ENCODE measurements at places on chromosomes 1 and 21.
A peak's percentile ranks its signal among the peaks of the same experiment; 100 is the strongest.

DNA sequence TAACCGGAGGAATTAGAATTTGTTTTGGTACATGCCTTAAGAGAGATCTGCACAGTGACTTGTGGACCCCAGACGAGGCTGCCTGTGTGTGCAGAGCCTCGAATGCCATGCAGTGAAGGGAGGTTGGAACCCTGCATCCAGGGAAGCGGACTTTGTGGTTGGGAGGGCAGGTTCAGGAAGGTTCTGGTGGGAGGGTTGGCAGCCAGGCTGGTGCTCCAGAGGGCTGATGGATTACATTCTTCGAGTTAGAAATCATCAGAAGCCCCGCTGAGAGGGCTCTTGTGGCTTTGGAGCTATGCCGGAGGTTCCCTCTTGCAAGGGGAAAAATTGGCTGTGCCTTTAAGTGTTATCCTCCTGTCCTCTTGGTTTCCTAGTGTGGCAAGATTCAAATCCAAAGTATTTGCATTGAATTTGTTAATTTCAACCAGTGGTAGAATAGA is 21.1 kb downstream of the ROR1 start:
- DNase-seq = no peak

DNA sequence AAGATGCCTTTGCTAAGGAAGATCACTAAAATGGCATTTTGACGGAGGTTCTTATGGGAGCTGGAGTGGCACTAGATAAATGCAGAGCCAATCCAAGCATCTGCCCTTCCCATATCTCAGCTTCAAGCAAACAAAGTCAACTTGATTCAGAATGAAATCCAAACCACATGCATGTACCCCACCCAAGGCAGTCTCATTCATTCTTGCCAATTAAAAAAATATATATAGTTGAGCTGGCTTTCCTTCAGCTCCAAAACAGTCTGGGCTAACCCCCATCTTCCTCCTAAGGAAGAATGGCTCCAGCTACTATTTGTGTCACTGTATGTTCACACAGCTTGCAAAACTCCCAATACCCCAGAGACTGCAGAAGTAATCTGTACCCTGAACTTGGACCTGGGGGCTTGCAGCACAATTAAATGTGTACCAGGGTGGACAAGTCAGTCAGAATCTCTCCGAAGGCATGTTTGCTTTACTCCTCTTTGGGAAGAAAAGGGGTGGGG is 35.4 kb downstream of the GPR3 start:
- no peak for DNase-seq

DNA sequence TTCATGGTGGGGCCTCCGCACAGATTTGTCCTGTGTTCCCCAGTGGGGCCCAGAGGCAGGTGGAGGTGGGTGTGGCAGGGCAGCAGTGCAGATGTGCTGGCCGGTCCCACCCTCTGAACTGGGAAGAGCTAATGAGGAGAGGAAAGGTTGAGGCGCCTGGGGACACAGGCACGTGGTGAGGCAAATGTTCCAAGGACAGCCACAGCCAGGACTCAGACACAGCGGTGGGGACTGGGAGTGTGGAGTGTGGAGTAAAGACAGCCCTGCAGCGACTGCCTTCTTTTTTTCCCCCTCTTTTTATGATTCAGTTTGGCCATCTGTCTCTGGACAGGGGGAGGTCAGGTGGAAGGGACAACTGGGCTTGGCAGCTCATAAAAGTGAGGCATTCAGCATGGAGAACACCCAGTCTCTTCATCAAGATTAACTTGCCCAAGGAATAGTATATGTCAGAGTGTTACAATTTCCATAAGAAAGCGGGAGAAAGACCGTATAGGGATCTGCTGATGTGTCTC is 104.2 kb upstream of the GCLM start:
- no peak for DNase-seq

- DNase-seq = no peak
Measured at GRCh38 chr1:178575611-178576361, 62.9 kb downstream of the TEX35 start.

DNA sequence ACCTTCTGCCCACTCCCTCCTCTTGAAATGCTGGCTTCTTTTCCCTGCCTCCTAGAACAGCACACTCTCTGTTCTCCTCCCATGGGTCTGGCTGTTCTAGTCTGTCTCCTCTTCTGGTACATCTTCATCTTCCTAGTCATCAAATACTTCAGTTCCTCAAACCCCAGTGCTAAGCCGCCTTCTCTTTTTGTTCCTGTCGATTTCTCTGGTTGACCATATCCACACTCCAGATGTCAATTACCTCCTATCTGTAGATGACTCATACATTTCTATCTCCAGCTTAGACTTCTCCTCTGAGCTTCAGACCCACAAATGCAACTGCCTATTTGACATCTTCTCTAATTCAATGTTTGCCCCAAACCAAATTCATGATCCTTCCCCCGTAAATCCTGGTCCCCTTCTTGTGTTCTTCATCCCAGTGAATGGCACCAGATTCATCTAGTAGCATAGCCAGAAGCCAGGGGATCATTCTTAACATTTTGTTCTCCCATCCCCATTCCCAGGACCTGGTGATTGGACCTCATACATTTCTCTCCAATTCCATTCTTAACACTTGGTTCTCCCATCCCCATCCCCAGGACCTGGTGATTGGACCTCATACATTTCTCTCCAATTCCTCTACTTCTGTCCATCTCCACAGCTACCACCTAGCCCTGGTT is 35.9 kb downstream of the USP24 start:
- peak; percentile 96 for DNase-seq

DNA sequence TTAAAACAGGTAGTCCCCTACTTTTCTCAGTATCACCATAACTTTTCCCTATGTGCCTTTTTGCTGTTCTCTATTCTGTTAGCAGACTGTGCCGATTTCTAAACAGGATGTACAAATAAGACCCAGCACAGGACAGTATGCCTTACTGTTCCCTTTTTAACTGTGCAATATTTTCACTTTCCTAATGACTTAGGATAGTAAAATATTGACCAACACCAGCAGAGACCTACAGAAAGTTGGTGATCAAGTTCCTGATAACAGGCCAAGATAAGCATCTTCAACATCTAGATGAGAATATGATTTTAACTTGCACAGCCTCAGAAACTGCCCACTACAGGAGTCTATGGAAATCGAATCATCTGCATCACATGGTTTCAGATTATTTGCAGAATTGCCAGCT is 42.0 kb downstream of the ADSS2 start:
- peak; percentile 75 for DNase-seq

GRCh38 chr1:165823552-165824268 is 3.7 kb upstream of the UCK2 start:
- DNase-seq = no peak

GRCh38 chr21:39604951-39605350 is 7.8 kb upstream of the B3GALT5 start:
- DNase-seq = no peak

GRCh38 chr1:87220993-87221392 is 107.7 kb upstream of the LMO4 start:
- no peak for DNase-seq

- DNase-seq = no peak
Measured at GRCh38 chr21:45022736-45023135, 51.6 kb upstream of the ADARB1 start.

DNA sequence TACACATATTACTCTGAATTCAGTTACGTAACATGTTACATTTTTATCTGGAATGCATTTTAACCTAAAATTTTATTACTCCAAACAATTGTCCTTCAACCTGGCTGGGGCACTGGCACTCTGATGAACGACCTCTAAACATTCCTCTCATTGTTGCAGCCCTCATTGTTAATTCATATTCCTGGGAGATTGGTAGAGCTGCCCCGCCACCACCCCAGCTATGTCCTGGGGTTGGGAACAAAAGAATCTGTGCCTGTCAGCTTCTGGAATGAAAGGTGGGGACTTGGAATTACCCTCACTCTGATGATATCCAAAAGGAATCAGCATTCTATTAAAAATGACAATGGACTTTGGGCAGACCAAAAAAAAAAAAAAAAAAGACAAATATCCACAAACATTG is 38.0 kb upstream of the DESI2 start:
- no peak for DNase-seq

- DNase-seq = no peak
Measured at GRCh38 chr21:46124083-46124925, 26.4 kb downstream of the COL6A2 start.

- DNase-seq = no peak
Measured at GRCh38 chr1:115648717-115649691, 7.2 kb downstream of the VANGL1 start.

GRCh38 chr1:211632808-211633523 is 42.5 kb downstream of the NEK2 start:
- peak; percentile 28 for DNase-seq

GRCh38 chr1:178986204-178986603 is 39.5 kb upstream of the FAM20B start:
- DNase-seq = no peak

GRCh38 chr1:208421486-208421885 is 177.3 kb upstream of the PLXNA2 start:
- DNase-seq = no peak

DNA sequence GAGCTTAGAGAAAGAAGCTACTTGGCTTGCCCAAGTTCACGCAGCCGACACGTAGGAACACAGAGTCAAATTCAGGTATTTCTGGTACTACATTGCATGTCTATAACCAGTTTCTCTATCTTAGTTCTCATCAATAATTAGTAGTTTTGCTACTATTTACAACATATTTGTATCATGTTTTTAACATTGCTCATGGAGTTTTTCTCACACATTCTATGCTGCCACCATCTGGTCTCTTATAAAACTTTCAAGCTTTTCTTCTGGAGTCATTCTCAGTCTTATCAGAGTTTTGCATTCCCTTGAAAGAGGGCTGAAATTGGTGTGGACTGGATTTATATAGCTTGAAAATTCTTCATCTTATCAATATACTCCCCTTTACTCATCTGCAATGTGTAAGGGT is 118.8 kb upstream of the PALMD start:
- no peak for DNase-seq

DNA sequence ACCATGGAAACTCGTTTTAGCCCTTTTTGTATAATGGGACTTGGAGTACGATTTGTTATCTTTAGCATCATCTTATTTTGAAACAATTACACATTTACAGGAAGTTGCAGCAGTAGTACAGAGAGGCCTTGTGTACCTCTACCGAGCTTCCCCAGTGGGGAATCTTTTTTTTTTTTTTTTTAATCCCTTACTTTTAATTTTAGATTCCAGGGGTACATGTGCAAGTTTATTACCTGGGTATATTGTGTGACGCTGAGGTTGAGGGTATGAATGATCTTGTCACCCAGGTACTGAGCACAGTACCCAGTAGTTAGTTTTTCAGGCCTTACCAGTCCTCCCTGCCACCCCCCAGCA is 45.9 kb downstream of the HHAT start:
- DNase-seq = no peak

GRCh38 chr1:52842643-52843310 is at the start of gene ZYG11A:
Gene ZYG11A (plus strand): TSS chr1:52842760. CDS start chr1:52842884, 124 bp downstream.
- DNase-seq = no peak

- no peak for DNase-seq
Measured at GRCh38 chr1:203426366-203426765, 49.2 kb upstream of the PRELP start.

DNA sequence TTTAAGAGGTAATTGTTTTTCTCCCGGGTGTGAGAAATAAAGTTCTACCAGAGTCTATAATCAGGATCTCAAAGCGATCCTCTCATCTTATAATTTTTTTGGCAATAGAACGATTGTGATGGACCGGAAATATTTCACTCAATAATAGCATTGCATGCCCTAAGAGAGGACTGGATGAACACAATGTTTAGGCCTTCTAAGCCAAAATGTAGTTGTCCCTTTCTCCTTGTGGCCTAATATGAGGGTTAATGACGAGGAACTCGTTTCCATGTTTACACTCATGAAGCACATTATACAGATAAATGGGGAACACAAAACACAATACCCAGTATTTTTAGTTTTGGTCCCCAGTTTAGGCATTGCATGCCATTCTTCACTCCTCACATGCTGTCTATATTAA is 5.9 kb downstream of the TBX15 start:
- DNase-seq = no peak

DNA sequence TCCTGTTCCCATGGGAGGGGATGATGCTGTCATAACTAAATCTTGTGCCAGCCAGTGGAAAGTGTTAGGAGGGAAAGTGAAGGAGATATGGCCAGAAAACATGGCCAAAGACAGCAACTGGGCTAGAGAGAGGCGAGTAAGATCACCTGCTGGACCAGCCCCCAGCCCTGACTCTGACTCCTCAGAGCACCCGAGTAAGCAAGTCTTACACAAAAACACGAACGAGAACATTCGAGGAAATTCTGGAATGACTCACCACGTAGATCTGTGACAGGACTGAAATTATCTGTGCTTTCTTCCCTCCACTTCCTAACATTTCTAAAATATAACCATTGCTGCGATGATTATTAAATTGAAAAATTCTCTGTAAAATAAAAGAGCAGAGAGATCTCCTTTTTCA is 9.2 kb downstream of the ZNF496 start:
- DNase-seq = no peak

DNA sequence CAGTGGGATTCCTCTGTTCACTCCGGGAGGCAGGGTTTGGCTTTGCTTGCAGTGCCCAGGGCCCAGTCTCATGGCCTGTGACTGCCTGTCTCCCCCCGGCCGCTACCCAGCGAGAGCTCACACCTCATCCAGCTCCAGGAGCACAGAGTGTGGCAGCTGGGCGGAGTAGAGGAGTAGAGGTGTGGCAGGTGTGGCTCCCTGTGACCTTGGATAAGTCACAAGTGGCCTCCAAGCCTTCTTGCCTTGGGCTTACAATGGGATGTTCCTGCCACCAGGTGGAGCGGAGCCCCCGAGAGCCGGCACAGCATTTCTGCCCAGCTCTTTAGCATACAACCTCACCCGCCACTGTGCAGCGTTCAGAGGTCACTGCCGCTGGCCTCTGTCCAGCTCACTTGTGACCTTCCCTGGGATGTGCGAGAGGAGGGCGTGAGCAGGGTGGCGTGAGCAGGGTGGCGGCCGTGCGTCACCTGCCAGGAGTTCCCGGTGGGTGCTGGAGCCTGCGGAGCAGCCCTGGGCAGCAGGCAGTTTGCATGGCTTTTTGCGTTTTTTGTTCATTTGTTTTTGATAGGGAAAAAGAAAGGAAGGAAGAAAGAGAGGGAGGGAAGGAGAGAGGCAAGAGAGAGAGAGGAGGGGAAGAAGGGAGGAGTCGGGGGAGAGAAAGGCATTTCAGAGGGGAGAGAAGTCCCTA is 42.4 kb downstream of the CRYAA start:
- DNase-seq = no peak

GRCh38 chr1:113802367-113803007 is 9.8 kb downstream of the RSBN1 start:
- no peak for DNase-seq

- no peak for DNase-seq
Measured at GRCh38 chr1:36466370-36467026, 2.3 kb upstream of the MRPS15 start.

All from MV-4-11 (cell line).